ENCODE measurements at places on chromosomes 11 and 22.
A peak's percentile ranks its signal among the peaks of the same experiment; 100 is the strongest.

GRCh38 chr11:121393855-121394254, 58.3 kb upstream of the SORL1 start:
- DNase-seq = no peak

DNA sequence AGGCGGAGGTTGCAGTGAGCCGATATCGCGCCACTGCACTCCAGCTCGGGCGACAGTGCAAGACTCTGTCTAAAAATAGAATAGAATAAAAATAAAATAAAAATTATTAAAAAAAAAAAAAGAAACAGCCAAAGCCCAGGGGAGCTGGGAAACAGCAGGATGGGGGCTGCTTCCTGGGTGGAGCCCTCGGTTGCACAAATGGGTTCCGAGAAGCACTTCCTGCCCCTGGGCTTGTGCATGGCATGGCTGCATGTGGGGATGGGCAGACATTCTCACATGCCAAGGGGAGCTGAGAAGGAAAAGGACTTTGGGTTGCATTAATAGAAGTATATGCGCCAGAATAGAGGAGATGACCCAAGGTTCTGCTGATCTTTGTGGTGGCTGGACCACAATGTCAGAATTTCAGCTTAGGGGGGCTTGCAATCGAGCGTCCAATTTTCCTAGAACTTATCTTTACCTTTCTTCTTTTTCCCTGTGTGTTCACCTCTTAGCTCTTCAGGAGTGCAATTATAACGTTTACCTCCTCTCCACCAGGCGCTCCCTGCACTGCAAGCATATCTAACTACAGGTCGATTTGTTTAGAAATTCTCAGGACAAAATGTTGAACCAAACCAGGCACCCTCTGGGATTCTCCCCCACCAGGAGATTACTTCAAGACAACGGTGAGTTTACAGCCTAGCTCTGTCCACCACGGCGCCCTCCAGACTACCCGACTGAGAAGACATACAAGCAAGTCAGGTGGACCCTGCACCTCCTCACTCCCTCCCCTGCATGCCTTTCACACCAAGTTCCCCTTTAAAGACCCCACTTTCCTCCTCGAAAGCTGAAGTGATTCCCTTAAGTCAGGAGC, 53.2 kb downstream of the SHISAL1 start:
- DNase-seq = no peak

DNA sequence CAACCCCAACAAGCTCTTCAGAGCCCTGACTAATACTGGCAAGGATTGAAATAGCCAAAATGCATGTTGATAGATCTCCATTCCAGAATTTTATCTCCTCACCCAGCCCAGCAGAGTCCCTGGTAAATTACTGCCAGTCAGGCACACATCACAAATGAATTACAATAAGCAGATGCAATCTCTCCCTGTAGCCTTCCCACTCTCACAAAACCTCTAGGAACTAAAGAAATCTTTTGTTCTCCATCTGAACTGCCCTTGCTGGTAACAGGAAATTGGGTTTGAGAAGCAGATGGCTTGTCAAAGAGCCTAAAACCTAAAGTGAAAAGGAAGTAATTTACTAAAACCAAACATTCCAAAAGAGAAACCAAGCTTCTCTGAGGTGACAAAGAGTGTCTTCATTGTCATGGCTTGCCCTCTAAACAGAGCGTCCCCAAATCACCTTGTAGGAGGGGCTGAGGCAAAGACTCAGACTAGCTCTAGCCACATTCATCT, 59.5 kb downstream of the FAM168A start:
- DNase-seq = no peak

GRCh38 chr11:115126515-115127208, 377.6 kb downstream of the CADM1 start:
- no peak for DNase-seq

DNA sequence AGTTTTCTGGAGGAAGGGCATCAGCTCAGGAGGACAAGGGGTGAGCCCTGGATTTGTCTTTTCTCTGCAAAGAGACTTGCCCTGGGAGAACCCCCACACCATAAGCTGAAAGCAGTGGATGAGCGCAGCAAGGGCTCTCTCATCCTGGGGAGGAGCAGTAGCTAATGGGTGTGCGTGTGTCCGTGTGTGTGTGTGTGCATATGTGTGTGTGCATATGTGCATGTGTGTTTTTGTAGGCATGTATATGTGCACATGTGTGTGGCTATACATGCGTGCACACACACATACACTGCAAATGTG, 45.3 kb downstream of the SMIM38 start:
- no peak for DNase-seq

DNA sequence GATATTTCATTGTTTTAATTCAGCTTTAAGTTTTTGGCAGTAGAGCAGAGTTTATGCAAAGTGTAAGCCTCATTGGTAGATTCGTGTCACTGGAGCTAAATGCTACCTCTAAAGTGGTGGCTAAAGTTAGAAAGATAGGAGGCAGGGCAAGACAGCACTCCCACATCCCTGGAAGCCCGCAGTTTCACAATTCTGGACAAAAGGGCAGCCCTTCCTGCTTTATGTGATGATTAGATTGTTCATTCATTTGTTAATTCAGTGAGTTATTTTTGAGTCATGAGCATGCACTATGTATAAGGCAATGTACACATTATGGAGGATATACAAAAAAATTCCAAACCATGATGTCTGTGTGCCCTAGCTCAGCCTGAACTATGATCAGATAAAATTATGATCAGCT, 52.1 kb upstream of the EIF3M start:
- DNase-seq = no peak

GRCh38 chr11:2474059-2474901, 29.5 kb downstream of the KCNQ1 start:
- peak; percentile 24 for DNase-seq

GRCh38 chr11:57310630-57311086, 14.1 kb downstream of the TNKS1BP1 start:
- peak; percentile 29 for DNase-seq

- DNase-seq = no peak
Measured at GRCh38 chr11:105244160-105244825, 104.7 kb upstream of the CARD18 start.

DNA sequence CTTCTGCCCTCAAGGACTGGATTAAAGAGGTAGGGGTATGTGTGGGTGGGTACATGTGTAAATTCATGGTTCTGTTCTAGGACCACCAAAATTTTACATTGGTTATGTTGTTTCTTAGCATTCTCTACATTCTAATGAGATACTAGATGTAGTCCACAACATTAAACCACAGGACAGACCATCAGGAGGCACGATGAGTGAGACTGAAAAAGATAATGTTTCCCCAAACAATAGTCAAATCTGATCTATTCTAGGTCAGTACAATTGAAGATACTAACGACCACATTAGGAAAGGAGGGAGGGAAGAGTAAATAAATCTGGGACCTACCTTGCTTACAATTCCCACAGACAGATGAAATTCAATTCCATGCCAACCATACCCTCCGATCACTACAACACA, 42.2 kb downstream of the MRTFA start:
- DNase-seq = no peak

DNA sequence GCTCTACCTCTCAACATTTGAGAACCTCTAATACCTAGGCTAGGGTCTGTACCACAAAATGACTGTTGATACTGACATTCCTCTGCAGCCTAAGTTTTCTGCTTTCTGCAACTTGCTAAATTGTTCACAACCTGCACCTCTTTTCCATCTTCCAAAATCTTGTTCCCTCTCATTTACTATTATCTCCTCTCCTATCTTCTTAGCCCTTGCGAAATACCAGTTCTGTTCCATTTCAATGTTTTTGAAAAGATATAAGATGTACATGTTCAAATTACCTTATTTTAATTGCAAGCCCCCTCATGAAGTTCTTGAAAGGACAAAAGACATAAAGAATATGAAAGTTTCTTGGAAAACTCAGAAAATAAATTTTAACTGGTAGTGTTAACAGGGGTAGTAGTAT, 72.3 kb downstream of the FAM168A start:
- no peak for DNase-seq

GRCh38 chr11:109512680-109513079, 90.7 kb downstream of the C11orf87 start:
- DNase-seq = no peak

DNA sequence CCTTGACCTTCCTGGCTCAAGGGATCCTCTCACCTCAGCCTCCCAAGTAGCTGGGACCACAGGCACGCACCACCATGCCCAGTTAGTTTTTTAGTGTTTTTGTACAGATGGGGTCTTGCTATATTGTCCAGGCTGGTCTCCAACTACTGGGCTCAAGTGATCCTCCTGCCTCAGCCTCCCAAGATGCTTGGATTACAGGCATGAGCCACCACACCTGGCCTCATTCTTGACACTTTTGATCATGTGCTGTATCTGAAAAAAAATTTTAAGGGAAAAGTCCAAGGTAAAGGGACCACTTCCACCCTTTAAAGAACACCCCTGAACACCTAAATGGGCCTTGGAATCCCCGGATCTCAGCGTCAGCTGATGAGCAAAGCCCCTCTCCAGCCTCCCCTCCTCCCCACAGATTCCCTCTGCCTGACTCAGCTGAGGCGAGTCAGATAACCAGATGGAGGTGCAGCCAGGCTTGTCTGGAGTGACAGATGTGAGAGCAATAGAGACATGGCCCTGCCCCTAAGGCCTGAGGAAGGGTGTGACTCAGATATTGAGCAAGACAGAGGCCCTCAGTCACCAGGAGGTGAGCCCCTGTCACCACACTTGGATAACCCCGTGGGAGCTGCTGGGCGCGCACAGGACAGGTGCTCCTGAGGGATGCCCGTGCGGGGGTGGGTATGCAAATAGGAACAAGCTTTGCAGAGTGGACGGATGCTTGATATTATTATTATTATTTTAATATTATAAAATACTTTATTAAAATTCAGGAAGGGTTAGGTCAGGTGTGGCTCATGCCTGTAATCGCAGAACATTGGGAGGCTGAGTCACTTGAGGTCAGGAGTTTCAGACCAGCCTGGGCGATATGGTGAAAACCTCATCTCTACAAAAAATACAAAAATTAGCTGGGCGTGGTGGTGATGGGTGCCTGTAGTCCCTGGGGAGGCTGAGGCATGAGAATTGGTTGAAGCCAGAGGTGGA, 5.0 kb upstream of the CCDC88B start:
- peak; percentile 25 for DNase-seq

GRCh38 chr22:44711690-44712555, 9.9 kb downstream of the PRR5 start:
- DNase-seq = no peak

- no peak for DNase-seq
Measured at GRCh38 chr11:129967996-129968395, 34.6 kb downstream of the PRDM10 start.

GRCh38 chr11:118581057-118581456, 8.8 kb downstream of the ARCN1 start:
- DNase-seq = no peak

DNA sequence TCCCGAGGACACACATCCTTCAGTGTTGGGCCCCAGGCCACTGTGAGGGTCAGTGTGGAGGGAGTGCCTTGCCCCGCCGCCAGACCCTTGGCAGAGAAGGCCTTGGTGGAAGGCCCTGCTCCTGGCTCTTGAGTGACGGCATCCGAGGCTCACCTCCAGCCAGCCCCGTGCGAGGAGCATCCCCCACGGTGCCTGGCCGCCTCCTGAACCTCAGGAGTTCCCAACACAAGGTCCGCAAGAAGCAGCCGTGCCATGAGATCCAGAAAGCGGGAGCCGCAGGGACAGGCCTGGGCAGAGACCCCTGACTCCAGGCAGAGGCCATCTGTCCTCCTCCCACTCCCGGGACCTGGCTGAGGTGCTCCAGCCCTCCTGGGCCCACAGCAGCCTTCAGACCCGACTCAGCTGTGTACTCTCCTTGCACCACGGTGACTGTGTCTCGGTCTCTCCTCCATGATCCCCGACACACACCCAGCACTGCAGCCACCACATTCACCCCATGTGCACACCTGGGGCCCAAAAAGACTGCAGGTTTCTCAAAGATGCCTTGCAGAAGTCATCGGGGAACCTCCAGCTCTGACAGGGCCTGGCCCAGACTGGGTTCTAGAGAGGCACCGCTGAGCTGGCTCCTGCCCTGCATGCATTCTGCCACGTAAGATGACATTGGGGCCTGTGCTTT, 870.2 kb downstream of the BRD1 start:
- no peak for DNase-seq

GRCh38 chr22:46202897-46203600, 47.0 kb downstream of the CDPF1 start:
- DNase-seq = no peak

DNA sequence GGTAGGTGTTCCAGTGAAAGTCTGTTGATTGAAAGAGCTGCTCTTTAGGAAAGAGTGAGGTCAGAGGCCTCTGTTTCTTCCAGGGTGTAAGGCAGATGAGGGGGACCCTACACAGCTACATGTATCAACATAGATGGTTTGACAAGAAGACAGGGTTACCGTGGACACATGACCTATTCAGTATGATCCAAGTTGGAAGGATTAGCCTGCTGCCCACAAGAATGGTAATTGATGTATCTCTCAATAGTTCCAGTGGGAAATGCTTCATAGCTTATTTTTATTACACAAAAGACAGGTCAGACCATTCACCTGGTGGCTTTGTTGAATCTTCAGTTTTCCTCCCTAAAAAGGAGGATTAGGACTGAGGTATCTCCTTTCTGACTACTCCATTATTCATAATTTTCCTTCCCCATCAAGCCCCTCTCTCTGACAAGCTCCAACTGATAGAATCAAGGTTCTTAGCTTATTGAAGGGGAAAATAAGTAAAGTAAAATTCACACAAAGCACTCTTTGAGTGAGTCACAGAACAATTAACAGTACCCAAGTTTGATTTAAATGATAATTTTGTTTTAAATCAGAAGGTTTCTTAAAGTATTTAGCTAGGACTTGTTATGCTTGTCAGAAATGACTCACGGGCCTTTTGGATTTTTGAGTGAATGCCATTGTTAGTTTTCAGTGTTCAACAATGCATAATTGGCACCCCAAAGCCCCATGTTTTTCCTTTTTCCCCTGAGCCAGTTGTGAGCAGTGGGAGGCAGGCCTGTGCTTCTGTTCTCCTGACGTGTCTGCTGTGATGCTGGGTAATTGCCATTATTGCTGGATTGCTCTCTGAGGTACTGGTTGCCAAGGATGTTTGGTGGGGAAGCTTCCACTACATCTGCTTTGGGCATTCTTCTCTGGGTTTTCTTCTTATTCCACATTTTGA, 373.2 kb downstream of the DDX10 start:
- DNase-seq = no peak

- no peak for DNase-seq
Measured at GRCh38 chr11:36280531-36280930, 8.7 kb downstream of the COMMD9 start.

DNA sequence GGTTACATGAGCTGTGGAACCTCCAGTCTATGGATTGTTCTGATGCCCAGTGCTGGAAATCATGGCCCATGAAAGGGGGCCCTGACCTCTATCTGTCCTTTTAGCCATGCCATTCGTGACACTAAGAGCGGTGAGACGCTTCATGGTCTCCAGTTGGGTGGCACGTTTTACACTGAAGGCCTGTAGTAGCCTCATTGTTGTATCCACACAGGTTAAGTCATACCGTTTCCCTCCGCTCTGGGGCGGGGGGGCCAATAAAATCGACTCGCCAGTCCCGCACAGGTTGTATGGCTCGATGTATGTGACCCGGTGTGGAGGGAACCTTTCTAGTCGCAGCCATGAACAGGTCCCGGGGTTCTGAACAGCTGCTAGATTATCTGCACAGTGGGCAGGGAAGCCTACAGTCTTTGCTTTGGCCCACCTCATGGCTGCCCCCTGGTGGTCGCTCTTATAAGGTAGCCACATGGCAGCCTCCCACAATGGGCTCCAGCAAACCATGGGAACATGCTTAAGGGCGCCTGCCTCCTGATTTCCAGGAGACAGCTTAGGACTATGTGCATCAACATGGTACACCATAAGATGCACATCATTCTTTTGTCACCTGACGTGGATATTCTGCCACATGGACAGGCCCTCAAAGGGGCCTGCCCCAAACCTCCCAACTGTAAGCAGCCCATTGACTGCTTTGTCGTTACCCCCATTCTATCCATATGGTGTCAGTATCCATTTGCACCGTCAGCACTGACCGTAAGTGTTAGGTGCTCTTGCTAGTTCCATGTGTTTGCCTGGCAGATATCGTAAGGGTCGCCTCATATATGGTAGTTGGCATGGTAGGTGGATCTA, 19.7 kb upstream of the APOL3 start:
- peak; percentile 5 for DNase-seq
